ENCODE measurements at places on chromosomes 2 and 18.

DNA sequence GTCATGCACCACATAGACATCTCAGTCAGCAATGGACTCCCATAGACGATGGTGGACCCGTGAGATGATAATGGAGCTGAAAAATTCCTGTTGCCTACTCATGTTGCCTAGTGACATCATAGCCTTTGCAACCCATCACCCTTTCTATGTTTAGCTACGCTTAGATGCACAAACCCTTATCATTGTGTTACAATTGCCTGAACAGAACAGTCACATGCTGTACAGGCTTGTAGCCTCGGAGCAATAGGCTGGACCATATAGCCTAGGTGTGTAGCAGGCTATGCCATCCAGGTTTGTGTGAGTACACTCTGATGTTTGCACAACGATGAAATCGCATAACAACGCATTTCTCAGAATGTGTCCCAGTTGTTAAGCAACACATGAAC lies 221.6 kb downstream of the ALPK2 start:
- no peak for DNase-seq

GRCh38 chr18:78622907-78623541 lies 356.6 kb upstream of the SALL3 start:
- no peak for DNase-seq

DNA sequence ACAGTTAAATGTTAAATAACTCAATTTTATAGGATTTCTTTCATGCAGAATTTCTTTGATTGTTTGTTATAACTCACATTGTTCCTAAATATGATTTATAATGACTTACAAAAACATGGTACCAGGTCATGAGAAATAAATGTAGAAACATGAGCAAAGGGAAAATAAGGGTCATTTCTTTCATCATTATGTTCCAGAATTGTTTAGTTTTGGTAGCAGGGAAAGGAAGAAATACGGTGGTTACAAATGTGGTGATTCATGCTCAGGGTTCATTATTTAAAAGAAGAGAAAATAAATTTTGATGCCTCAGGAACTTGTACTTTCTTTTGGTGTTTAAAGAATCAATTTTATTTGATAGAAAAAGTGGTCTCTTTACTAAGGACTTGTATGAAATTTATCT lies 4.4 kb downstream of the LYPD6B start:
- no peak for DNase-seq

DNA sequence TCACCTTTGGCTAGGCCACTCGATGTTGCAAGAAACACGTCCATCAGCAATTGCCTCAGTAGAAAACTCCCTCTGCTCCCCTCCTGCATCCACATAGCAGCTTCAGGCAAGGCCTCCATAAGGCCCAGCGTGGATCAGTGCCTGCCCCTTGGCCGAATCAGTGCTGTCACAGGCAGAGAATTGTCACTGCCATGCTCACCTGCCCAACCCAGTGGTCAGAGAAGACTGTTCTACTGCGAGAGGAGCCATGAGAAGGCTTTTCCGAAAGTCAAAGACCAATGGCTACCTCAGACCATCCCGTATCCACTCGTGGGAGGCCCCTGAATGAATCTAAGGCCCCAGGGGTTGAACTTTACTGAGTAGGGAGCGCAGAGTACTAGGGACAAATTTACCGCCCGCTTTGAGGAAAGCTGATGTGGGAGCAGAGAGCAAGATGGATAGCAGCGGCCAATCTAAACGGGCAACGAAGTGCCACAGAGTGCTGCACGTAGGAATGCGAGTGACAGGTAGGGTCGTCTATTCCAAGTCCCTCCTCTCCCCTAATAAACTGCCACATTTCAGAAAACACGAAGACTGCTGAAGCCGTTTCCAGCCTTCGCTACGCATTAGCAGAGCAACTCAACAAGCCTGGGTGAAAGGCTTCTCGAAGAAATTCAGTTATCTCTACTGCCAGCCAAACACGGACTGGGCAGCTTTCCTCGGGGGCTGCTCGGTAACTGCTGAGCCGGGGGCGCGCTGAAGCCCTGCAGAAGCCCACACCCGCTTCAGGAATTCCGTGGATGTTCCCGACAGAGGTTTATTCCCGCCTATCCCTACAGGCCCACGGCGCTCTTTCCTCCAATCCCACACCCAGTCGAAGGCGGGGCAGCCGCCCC lies 968 bp upstream of the RALBP1 start:
- DNase-seq = no peak

DNA sequence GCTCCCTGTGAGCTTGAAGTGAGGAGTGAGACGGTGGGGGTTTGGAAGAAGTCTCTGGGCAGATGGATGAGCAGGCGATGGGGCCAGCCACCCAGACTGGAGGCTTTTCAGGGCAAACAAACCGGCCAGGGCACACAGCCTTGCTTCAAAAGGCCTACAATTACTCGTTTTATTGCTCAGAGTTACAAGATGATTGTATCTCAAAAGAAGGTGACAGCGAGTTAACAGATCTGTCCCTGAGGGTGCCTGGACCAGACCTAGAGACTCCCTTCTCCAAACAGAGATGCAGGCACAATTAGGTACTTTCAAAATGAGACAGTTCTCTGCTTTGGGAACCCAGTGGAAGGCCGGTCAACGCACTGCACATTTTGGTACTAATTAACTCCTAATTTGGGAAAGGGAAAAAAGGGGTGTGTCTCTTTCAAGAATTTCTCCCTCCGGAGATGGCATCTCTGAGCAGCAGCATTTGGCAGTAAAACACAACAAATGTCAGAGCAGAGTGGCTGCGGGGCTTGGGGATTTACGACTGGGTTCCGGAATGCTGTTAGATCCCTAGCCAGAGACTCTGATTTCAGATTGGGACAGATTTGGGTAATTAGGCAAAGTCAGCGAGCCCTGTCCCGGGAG lies 226.7 kb downstream of the TTC32 start:
- DNase-seq = no peak

- DNase-seq = no peak
These were observed 88.7 kb downstream of the NEDD4L start for GRCh38 chr18:58132595-58133261.

DNA sequence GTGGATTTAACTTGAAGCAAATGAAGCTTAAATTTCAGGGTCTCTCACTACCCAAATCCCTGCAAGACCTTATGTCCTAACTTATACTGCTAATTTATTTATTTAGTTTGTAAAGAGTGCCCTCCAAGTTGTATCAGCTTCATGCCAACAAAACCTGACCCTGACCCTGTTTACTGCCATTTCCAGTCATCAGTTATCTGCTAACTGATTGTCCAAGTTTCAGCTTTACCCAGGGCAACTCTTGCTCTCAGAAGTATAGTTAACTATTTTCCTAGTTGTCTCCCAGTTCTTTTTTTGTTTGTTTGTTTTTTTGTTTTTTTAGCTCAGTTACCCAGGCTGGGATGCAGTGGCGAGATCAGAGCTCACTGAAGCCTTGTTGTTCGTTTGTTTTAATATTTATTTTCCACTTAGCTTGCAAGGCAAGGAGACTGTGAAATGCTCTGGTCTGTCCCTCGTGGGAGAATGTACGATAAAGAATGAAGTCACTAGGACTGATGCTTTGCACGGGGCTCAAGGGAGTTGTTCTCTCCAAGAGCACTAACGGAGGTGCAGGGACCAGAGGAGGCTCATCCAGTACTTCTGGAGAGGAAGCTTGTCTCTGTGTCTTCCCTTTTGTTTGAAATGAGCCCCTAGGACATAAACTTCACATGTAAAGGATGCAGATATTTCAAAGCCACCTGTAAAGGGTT lies 35.3 kb downstream of the MYOM1 start:
- DNase-seq = no peak

GRCh38 chr2:28828382-28828781 lies 17.7 kb downstream of the SPDYA start:
- no peak for DNase-seq

DNA sequence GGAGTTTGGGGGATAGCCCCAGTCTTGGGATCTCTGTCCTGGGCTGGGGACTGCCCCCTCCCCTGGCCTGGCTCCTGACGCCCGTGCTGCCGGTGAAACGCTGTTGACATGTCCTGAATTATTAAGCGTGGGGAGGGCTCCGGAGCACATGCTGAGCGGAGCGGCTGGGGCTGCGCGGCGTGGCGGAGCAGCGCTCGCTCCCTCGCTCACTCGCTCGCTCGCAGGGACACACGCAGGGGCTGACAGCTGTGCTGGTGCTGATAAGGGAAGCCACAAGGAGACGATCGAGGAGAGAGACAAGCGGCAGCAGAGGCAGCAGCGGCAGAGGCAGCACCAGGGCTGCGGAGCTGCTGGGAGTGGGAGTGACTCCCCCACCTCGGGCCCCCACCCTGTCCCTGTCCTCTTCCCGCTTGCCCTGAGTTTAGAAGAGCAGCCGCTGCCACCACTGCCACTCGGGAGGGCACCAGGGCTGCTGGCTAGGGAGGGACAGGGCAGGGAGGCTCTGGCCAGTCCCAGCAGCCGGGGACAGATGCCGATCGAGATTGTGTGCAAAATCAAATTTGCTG lies at the start of gene ASIC4:
TSS of gene ASIC4 (plus strand) at position 287 of the 566 bp plus-strand sequence. CDS start at position 530, 243 bp downstream.
- DNase-seq = no peak

GRCh38 chr2:197198890-197199289 lies 111.7 kb downstream of the ANKRD44 start:
- peak; percentile 53 for DNase-seq

DNA sequence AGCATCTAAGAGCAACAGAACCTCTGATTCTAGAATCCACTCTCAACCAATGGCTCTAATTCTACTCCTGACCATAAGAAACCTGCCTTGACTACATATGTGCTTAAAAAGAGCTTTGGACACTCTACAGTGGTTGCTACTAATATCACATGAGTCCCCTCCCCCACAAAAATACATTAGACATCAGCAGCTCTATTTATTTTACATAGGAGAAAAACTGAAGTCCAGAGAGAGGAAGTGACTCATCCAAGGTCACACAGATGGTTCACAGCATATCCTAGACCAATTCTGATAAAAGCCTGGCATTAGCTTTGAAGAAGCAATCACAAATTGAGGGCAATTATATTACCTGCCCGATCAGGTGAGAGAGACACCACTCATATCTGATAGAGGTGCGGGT lies 49.8 kb downstream of the ALK start:
- no peak for DNase-seq

- no peak for DNase-seq
These were observed 80.7 kb downstream of the BCL11A start for GRCh38 chr2:60472663-60473289.

DNA sequence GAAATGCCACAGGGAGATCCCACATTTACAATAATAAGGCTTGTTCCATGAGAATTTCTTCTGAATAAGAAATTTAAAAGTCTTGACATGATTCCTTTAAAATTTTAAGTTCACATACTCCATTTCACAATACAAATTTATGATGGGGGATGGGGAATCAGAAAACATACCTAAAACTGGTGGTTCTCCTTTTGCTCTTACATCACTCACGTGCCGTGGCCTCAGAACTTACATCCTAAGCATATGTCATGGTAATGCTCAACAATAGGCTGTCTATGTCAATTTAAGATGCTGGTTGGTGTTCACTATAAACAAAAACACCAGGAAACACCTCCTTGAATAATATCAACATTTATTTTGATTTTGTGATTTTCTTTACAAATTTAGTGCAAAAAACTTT lies 12.8 kb downstream of the UPP2 start:
- no peak for DNase-seq

- no peak for DNase-seq
These were observed 13.7 kb upstream of the NEU4 start for GRCh38 chr2:241795021-241795999.

- no peak for DNase-seq
These were observed 76.5 kb downstream of the C1D start for GRCh38 chr2:67986258-67986657.

DNA sequence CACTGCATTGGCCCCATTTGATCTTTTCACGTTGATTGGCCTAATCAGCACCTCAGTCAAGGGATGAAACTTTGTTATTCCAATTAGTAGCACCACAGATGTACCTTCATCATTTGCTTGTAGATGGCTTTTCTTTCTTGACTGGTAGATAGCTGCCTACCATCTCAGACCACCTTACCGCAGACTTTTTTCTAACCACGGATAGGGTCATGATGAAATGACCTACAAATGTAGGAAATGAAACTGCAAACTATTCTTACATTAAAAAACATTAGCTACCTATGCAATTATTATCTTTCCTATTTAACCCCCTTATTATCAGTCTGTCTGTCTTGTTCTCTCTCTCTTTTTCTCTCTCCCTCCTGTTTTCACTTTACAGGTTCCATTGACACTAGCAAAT lies 22.4 kb upstream of the SLC25A52 start:
- no peak for DNase-seq

GRCh38 chr2:54673501-54673998 lies 49.9 kb upstream of the EML6 start:
- DNase-seq = no peak

GRCh38 chr2:170714381-170715061 lies 616 bp upstream of the SP5 start:
- no peak for DNase-seq

DNA sequence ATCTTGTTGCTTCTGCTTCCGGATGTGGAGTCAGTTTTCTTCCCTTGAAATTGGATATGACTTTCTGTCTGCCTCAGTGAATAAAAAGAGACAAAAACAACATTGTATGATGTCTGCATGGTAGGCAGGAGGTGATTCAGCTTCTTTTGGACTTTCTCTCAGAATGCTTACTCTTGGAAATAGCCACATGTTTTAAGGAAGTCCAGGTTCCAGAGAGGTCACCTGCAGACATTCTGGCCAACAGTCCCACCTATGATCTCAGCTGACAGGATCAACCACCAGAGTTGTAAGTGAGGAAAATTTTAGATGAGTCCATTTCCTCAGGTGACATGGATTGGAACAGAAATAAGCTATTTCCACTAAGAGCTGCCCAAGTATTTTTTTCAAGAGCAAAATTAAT lies 508.7 kb upstream of the FAM98A start:
- DNase-seq = no peak

- DNase-seq = no peak
These were observed 255.1 kb downstream of the METTL4 start for GRCh38 chr18:2316082-2316750.

GRCh38 chr2:126784621-126785020 lies 114.1 kb upstream of the TEX51 start:
- no peak for DNase-seq

GRCh38 chr2:52210611-52211010 lies 1178.7 kb upstream of the NRXN1 start:
- DNase-seq = no peak
